ENCODE measurements at places on chromosomes 13 and 19. TPM values are rescaled to one million over a fixed set of nuclear protein-coding genes. Genes with fewer than 3 reads are reported as not detected.
A peak's percentile ranks its signal among the peaks of the same experiment; 100 is the strongest.

DNA sequence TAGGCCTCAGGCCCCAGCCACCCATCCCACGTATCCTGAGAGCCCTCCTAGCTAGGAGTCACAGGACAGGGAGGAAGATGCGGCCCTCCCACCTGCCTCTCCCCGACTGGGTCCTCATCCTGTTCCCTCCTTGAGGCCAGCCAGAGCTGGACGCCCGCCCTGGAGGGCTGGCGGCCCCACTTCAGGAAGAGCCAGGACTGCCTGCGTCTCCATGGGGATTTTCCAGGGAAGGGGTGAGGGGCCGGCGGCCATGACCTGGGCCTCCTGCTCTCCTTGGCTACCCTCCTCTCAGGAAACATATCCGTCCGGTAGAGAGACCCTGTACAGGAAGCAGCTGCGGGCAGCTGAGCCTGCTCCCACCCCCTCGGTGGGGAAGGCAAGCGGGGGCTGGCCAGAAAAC lies 11.3 kb upstream of the PRKD2 start:
- no peak for DNase-seq

DNA sequence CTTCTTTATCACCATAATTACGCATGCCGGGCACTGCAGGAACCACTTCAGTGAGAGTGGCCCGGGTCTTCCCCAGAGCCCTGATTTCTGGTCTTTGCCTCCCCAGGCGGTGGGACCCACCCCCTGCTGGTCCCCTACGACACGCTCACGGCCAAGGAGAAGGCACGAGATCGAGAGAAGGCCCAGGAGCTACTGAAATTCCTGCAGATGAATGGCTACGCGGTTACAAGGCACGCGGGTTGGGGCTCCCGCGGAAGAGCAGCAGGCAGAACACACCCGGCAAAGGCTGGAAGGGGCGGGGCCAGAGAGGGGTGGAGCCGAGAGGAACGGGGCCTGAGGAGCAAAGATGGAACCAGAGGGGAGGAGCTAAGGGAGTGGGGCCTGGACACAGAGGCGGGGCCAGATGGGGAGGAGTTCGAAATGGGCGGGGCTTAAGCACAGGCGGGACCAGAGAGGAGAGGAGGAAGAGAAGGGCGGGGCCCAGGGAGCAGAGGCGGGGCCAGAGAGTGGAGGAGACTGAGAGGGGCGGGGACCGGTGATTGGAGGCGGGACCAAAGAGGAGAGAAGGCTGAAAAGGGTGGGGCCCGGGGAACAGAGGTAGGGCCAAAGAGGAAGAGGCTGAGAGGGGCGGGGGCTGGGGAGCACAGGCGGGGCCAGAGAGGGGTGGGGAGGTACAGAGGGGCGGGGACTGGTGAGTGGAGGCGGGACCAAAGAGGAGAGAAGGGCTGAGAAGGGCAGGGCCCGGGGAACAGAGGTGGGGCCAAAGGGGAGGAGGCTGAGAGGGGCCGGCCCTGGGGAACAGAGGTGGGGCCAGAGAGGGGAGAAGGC lies 73.4 kb downstream of the RYR1 start:
- DNase-seq: peak; percentile 85

GRCh38 chr13:26495750-26496149 lies 61.7 kb upstream of the WASF3 start:
- DNase-seq: no peak

The GPR108 gene
- total RNA-seq: 40.3 TPM

The B9D2 gene
- total RNA-seq: 1.9 TPM

Data from right atrium auricular region (tissue), 2 donors.